ENCODE measurements at places on chromosomes 2 and 18. TPM values are rescaled to one million over a fixed set of nuclear protein-coding genes. Genes with fewer than 3 reads are reported as not detected.

The MRPS5 gene
- polyA plus RNA-seq: 46.4 TPM

The BOK gene
- polyA plus RNA-seq: not detected

The SERPINB13 gene
- polyA plus RNA-seq: not detected

The LYG1 gene
- 0.46 TPM for polyA plus RNA-seq

The CHRND gene
- polyA plus RNA-seq: not detected

The SLC9A4 gene
- polyA plus RNA-seq: not detected

The EVX2 gene
- polyA plus RNA-seq: not detected

The IL36RN gene
- polyA plus RNA-seq: not detected

The SLC4A5 gene
- 0.85 TPM for polyA plus RNA-seq

GRCh38 chr2:166716968-166717367 lies 171.3 kb upstream of the XIRP2 start:
- no peak for DNase-seq

GRCh38 chr2:130912471-130912870 lies 75.8 kb downstream of the ARHGEF4 start:
- no peak for DNase-seq

DNA sequence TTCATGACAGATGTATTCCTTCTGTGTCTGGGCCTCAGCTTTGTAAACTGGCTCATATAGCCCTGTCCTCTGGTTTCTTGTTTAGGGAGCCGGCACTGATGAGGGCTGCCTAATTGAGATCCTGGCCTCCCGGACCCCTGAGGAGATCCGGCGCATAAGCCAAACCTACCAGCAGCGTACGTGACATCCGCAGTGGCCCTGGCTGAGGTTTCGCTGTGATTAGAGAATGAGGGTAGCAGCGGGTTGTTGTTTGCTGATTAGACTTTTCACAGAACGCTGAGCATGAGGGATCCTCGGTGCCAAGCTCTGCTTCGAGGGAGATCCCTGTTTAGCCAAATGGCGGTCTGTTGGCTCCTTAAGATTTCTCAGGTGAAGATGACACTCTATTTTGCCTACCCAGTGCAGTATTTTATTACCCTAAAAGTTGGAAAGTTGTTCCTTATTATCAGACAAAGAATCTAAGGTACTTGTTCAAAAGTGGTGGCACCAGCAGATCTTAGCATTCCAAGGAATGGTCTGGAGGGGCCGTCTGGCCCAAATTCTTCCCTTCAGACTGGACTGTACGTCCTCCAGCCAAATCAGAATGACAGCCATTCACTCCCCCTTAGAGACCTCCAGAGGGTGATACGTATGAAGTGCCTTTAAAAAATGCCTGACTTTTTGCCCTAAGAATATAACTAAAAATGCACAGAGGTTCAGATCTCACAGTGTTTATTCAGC lies 21.5 kb upstream of the GMCL1 start:
- no peak for DNase-seq

- DNase-seq: no peak
These were observed 228.0 kb downstream of the CYP26B1 start for GRCh38 chr2:71919708-71920107.

- DNase-seq: no peak
These were observed 178.8 kb upstream of the NXPH2 start for GRCh38 chr2:138959031-138959430.

DNA sequence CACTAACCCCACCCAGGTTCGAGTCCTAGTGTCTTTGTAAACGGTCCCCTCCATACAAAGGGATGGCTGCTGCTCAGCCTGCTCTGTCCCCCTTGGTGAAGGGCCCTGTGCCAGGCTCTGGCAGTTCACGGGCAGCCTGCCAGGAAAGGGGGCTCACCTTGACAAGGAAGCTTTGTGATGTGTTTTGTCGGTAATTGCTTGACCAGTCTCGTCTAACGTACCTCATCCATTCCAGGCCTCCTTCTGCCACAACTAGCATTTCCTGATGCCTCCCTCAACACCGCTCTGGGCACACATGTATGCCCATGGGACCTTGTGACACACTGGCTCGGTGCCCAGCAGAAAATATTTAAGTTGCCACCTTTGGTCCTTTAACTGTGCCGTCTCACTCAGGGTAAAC lies 171.9 kb downstream of the KLHL29 start:
- DNase-seq: no peak

- DNase-seq: no peak
These were observed 129.3 kb downstream of the PRKCE start for GRCh38 chr2:45780541-45781463.

DNA sequence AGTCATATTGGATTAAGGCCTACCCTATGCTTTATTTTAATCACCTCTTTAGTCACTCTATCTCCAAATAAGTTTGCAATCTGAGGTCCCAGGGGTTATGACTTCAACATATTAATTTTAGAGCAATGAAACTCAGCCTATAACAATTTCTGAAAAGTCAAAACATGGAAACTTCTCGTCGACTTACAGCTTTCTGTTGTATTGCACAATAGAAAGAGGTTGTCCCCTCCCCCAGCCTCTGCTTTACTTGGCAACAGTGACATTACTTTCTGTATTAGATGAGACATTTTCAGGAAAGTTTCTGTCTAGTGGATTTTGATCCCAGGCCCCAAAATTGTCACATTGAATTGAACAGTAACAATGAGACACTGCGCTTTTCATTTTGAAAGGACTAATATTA lies 326.4 kb downstream of the THSD7B start:
- DNase-seq: no peak

DNA sequence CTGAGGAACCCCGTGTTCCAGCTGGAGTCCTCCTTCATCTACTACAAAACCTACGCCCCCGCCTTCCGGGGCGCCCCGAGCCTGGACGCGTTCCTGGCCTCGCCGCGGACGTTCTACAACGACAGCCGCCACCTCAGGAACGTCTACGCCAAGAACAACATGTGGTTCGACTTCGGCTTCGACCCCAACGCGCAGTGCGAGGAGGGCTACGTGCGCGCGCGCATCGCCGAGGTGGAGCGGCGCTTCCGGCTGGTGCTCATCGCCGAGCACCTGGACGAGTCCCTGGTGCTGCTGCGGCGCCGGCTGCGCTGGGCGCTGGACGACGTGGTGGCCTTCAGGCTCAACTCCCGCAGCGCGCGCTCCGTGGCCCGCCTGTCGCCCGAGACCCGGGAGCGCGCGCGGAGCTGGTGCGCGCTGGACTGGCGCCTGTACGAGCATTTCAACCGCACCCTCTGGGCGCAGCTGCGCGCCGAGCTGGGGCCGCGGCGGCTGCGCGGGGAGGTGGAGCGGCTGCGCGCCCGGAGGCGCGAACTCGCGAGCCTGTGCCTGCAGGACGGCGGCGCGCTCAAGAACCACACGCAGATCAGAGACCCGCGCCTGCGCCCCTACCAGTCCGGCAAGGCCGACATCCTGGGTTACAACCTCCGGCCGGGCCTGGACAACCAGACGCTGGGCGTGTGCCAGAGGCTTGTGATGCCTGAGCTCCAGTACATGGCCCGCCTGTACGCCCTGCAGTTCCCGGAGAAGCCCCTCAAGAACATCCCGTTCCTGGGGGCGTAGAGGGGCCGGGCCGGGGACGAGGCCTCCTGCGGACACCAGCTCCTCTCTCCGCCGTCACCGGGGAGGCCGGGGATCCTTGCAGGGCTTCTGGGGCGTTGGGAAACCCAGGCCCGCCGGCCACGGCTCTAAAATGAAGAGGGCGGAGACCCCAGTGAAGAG lies 5.3 kb upstream of the NEU4 start:
- DNase-seq: peak; percentile 49

- DNase-seq: peak; percentile 10
These were observed 41.7 kb upstream of the RND3 start for GRCh38 chr2:150528861-150529801.

DNA sequence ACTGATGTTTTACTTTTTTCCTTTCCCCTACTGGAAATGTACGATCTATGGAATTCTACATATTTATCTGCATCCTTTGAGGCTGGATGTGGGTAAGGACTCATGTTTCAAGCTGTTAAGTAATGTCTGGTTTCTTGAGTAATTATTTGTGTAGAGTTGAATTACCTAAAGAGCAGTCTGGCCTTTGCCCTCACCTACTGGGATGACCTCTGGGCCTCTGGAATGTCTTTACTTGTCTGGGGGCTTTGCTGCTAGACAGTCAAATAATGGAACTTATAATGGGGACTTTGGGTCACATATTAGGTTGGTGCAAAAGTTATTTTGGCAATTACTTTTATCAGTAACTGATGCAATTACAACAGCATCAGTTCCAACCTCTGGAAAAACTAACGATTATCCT lies 244.7 kb downstream of the CCDC178 start:
- no peak for DNase-seq

DNA sequence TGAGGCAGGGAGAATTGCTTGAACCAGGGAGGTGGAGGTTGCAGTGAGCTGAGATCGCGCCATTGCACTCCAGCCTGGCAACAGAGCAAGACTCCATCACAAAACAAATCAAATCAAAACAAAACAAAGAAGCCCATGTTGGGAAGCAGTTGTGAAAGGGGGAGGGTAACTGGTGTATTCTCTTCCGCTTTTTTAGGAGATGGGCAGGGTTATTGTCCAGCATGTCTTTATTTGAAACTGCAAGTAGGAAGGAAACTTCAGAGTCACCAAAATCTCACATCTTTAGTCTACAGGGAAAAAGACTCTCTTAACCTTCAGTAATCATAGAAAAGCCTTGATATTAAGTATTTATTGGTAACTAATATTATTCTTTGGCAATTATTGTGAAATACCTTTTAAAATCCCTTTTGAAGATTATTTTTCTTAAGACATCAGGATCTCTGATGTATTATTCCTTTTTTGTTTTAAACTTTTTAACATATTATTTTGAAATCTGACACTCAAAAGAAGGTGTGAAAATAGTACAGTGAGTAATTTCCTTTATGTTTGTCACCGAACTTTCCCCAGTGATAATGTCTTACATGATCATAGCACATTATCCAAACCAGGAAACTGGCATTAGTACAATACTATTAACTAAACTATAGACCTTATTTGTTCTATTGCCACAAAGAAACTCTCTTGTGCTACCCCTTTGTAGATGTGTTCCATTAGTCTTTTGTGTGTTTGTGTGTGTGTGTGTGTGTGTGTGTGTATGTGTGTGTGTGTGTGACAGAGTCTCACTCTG lies 84.3 kb upstream of the LTBP1 start:
- no peak for DNase-seq

DNA sequence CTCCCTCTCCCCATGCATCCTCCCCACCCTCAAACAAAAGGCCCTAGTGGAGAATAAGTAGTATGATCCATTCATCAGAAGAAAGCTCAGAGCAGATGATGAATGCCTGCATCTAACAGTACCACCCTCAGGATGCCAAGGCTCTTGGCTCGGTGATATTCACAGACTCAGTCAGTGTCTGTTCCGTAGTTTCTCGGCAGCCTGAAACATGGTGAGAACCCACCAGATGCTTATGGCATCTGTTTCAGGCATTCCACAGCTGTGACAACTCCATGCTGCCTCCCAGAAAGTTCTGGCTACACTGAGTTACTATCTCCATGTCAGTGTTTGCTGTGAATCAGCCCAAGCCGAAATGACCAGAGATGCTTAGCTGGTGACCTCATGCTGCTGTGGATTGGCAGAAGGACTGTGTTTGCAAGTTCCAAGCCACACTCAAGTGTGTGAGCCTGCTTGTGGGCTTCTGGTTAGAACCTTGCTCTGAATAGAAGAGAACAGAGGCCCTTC lies 83.9 kb downstream of the WDSUB1 start:
- DNase-seq: no peak

GRCh38 chr2:60880643-60881046 lies 729 bp upstream of the REL start:
- DNase-seq: no peak

GRCh38 chr2:218275371-218276072 lies 5.2 kb downstream of the PNKD start:
- no peak for DNase-seq

DNA sequence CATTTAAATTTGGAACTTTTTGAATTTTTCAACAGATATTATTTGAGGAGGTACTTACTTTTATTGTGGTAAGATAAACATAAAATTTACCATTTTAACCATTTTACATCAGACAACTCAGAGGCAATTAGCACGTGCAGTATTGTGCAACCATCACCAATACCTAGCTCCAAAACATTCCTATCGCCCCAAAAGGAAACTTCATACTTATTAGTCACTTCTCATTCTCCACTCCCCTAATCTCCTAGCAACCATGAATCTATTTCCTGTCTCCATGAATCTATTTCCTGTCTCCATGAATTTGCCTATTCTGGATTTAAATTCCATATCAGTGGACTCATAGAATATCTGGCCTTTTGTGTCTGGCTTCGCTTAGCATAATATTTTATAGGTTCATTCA lies 69.9 kb upstream of the FAM136A start:
- DNase-seq: no peak
